ENCODE measurements at places on chromosomes 2 and 18.

DNA sequence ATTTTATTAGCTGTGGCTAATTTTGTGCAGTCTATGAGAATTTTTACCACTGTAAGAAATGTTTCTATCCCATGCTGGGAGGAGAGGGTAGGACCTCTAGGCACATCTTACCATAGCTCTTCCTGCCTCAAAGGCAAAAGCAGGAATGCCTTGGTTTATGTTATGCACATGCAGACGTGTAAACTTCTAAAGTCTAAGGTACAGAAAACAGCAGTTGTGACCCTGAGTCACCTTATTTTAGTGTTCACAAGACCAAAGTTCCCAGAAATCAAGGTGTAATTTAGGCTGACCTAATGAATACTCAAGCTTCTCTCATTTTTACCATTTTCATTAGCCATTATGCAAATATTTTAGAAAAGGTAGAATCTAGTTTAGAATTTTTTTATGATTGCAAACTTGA, 15.4 kb upstream of the WIPF1 start:
- DNase-seq, result no peak

GRCh38 chr2:34069604-34070003, 470.5 kb upstream of the FAM98A start:
- DNase-seq, result no peak

GRCh38 chr2:196376984-196377877, 205.9 kb upstream of the STK17B start:
- peak; percentile 54 for DNase-seq

DNA sequence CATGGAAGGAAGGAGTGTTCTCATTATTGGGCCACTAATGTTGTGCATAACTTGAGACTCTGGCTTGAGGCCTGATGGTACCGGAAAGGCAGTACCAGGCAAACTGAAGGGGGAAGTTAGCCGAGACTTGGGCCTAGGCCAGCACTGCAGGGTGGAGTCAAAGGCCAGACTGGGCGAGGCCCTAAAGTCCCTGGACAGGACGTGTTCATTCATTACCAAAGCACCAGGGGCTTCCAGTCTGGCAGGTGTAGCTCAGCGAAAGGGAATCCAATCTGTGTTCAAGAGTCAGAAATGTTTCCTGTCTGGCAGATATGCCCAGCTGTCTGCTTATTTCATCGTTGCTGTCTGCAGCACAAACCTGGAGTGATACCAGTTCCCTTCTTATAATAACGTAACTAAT, 4.7 kb upstream of the ITSN2 start:
- no peak for DNase-seq

GRCh38 chr2:174266288-174266687, 18.0 kb upstream of the OLA1 start:
- no peak for DNase-seq

GRCh38 chr2:42372474-42373200, 11.6 kb upstream of the COX7A2L start:
- no peak for DNase-seq

DNA sequence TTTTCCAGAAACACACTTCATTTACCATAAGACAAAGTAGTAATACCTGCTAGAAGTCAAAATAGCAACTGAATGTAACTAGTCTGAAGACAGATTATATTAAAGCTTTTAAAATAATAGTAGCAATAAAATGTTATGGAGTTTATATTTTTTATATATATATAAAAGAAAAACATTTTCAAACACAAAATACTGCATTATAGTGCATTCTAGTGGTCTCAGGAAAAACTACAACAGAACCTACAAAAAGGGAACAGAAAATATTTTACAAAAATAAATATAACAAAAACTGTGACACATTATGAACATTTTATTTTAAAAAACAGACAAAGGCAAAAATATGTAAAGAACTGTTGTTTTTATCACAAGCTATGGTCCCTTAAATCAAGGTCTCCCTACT, 48.0 kb downstream of the STRN start:
- DNase-seq, result no peak

GRCh38 chr2:145687442-145688134, 1167.7 kb upstream of the ZEB2 start:
- peak; percentile 30 for DNase-seq

DNA sequence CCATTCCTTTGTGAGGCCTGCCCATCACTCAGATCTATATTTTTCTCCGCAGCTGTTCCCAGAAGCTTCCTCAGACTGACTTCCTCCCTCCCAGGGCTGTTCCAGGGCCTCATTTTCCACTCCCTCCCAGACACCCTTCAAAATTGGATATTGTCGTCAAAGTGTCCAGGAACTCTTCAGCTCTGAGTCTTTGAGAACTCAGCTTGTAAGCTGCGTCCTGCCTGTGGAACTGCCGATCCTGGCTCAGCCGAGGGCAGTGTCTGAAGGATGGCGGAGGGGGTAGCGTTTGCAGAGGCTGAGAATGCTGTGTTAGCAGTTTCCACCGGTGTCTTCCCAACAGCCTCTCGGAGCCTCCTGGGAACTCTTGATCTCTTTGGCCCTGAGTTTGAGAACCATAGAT, 27.1 kb downstream of the NCK2 start:
- DNase-seq, result no peak

DNA sequence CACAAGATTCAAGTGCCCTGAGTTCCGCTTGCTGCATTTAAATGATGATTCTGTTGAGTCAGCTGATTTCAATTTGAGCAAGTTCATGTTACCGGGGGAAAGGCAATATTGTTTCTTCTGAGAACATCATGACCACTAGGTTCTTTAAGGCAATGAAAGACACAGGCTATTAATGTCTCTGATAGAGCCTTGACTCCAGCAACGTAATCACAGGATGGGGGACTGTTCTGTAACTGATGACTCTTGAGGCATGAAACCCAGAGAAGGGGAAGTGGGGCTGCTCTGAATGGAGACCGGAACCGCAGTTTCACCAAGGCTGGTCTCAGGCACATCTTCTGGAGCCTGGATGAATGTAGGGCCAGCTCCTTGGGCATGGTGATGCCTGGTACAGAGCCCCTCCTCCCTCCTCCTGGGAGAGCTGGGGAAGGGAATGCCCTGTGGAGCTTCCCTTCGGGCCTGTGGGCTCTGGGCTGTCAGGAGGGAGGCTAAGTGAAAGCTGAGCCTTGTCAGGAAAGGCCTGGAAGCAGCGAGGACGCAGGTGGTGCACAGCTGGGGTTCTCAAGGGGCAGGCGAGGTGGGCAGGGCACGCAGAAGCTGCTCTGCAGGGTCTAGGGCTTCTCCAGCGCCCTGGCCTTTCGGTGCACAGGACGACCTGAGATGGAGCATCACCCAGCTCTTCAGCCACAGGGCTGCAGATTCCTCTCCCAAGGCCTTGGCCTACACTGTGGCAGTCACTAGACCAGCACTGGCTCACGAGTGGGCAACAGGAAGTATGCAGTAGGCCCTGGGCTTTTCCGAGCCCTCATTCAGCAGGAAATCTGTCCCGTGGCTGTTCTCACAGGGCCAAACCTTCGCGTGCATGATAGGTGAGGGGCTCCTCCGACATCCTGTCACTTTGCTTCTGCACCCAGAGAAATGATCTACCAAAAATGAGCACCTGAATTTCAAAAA, 36.6 kb upstream of the PRLH start:
- DNase-seq, result no peak

DNA sequence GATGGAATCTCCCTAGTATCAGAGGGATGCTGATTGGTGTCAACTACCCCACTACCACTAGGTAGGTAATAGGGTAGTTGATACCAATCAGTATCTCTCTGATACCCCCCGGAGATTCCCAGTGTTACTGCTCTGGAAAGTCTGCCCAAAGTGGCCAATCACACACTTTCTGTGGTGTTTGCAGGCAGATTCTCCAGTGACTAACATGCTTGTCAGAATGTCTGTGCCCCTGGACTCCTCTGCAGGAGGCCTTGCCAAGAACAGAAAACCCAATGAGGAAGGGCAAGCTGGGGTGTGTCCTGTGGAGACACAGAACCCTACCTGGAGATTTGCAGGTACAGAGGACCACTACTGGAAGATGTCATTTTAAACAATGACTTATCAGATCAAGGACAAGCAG, 135.1 kb downstream of the RIT2 start:
- no peak for DNase-seq

DNA sequence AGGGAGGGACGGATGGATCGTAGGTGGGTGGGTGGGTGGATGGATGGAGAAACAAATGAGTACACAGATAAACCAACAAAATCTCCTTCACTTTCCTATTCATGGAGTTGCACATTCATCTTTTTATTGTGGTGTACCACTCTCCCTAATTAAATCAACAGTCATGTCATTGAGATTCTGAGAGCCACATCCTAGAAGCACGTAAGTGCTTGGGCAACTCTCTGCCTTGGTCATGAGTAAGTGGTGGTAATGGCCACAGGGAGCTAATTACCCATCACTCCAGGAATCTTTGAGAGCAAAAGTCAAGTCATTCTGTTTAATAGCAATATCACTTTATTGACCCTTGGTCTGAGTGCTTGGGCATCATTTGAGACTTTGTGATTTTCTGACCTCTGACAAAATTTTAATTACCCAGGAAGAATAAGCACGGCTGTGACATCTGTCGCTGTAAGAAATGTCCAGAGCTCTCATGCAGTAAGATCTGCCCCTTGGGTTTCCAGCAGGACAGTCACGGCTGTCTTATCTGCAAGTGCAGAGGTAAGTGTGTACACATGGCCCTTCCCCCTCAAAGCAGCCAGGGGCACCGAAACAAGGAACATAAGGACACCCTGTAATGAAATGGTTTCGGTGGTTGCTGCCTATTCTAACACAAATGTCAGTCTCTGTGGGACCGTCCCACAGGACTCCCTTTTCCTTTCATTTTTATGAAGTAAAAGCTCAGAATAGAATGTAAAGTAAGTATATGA, 85.9 kb downstream of the FEZ2 start:
- no peak for DNase-seq

GRCh38 chr2:195818526-195818925, 161.5 kb downstream of the SLC39A10 start:
- peak; percentile 69 for DNase-seq

DNA sequence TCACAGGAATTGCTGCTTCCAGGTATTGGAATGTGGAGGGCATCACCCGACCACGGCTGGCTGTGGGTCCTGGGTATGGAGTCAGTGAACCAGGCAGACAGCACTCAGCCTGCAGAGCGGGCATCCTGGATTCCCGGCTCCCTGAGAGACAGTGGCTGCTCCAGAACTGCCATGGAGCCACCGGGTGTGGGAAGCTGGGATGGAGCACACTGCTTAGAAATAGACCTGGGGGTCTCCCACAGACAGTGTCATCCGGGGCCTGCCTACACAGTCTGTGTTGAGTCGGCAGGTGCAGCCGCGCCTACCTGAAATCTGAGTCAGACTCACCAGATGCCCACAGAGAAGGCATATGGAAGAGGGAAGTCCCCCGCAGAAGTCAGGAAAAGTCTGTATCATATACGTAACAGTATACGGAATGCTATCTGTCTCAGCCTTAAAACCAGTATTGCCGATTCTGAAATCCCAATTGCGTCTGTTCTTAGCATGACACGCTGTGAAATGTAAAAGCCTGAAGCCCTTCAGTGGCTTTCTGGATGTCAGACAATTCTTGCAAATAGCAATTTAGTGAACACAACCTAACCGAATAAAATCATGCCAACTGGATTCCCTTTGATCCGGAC, 509.7 kb upstream of the MYT1L start:
- no peak for DNase-seq

GRCh38 chr2:127092901-127093516, 13.9 kb downstream of the BIN1 start:
- no peak for DNase-seq

DNA sequence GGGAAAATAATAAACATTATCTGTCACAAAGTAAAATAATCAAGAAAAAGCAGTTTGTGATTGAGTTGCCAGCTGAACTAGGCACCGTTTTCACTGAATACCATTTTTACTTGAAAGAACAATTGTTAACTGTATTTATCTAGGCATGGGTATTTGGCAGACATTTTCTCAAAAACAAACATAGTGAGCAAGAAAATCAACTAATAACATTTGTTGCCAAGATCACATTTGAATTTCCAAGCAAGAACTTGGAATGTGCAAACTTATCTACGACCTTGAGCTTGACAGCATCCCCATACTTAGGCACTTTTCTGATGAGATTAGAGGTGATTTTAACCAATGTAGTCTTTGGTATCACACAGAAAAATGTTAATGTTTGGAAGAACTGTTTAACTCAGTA, 16.7 kb downstream of the SS18 start:
- no peak for DNase-seq

- no peak for DNase-seq
Observed at GRCh38 chr2:174617718-174618117, 20.1 kb upstream of the WIPF1 start.

- no peak for DNase-seq
Observed at GRCh38 chr18:370751-371608, 103.1 kb upstream of the THOC1 start.

GRCh38 chr2:128358941-128359731, 40.5 kb upstream of the HS6ST1 start:
- no peak for DNase-seq

DNA sequence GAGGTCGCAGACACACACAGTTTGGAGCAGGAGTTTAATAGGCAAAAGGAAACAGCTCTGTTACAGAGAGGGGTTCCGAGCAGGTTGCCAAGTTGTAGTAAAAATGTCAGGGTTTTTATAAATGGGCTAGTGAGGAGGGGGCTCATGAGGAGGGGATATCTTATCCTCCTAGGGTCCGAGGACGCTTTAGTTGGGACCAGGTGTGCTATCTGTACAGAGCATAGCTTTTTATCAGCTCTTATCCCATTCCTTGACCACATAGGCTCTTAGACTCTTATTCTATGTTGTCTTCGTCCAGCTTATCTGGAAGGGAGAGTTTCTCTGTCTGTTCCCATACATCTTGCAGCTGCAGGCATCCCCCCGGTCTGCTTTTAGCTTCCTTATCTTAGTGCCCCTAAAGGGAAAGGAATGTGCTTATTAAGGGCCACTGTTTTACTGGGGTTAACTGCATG, 44.7 kb downstream of the PDK1 start:
- DNase-seq, result no peak

DNA sequence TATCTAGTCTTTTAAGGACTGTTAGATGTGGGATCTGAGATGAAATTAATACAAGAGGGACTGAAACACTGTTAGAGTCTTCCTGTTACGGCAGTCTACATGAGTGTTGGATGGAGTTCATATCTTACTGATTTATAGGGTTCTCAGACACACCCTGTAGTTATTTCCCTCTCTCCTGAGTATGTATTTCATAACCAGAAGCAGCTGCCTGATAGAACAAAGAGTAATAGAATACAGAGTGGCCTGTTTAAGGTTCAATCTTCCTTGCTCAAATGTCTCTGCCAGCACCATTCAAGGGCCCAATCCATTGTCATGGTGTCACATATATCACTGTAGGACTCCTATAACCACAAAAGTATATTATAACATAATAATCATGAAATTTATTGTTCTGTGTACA, 1229.1 kb upstream of the ACVR2A start:
- DNase-seq, result no peak

DNA sequence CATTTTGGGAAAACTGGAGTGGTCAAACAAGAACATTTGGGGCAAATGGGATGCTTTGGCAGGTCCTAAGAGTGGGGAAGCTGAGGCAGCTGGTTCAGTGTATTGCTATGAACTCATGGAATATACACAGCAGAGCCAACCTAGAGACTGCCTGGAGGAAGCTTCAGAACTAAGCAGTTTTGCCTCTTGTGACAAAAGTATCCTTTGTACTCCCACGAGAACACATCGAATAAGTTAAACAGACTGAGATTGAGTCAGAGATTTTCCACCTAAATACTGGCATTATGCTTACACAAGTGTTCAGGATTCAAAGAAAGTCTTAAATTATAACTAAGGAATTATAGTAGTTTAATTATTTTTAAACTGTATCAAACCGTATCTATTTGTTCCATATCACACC, 5.2 kb upstream of the ARMC9 start:
- no peak for DNase-seq

GRCh38 chr2:160970052-160970965, 189.9 kb upstream of the TANK start:
- DNase-seq, result peak; percentile 87

All from astrocyte of the spinal cord (primary cell).